ENCODE measurements at places on chromosomes 5 and 9. TPM values are rescaled to one million over a fixed set of nuclear protein-coding genes. Genes with fewer than 3 reads are reported as not detected.

The PCDHB6 gene
- total RNA-seq = 0.12 TPM

The FBXL17 gene
- 12.1 TPM for total RNA-seq

The OTP gene
- not detected for total RNA-seq

The RNF208 gene
- not detected for total RNA-seq

The SURF2 gene
- total RNA-seq = 19.5 TPM

The GPSM1 gene
- 41.1 TPM for total RNA-seq

Measured in pericardium fibroblast (primary cell).